NCI-H187 treated with DMSO at 0.1 percent for 48 hours (cell line): ENCODE measurements at places on chromosomes 1 and 21.

GRCh38 chr1:92877792-92878191, 46.0 kb downstream of the RPL5 start:
- no peak for DNase-seq

DNA sequence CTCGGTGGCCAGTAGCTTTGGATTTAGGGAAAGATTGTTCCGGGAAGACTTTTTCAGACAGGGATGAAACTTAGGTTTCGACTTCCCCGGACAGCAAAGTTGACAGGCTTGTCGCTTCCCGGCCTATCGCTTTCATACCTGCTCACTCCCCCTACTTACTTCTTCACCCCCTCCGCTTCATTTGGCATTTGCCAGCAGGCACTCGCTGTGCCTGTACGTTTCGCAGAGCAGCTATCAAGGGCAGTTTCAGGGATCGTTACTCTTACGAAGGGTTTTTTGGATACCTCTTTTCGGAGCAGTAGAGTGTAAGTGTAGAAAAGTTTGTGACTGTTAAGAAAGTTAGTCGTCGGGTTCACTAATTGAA, 393 bp downstream of the BLZF1 start:
- DNase-seq = no peak

GRCh38 chr21:17231124-17231523, 281.7 kb upstream of the CXADR start:
- DNase-seq = no peak

DNA sequence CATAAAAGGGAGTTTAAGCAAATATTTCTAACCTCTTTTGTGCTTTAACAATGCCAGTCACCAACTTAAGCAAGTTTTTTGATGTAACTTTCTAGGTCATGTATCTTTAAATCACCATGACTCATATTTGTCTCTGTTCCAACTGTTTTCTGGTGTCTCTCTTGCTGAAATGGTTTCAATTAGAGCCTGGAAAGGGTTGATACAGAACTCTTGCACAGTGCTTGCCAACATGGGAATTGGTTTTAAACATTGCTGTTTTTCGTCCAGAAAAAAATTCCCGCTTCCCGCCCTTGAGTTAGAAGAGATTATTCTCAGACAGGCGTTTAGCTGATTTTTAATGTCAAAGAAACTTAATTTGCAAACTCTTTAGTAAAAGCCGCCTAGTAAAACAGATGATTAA, 46.4 kb upstream of the SLC22A15 start:
- no peak for DNase-seq

DNA sequence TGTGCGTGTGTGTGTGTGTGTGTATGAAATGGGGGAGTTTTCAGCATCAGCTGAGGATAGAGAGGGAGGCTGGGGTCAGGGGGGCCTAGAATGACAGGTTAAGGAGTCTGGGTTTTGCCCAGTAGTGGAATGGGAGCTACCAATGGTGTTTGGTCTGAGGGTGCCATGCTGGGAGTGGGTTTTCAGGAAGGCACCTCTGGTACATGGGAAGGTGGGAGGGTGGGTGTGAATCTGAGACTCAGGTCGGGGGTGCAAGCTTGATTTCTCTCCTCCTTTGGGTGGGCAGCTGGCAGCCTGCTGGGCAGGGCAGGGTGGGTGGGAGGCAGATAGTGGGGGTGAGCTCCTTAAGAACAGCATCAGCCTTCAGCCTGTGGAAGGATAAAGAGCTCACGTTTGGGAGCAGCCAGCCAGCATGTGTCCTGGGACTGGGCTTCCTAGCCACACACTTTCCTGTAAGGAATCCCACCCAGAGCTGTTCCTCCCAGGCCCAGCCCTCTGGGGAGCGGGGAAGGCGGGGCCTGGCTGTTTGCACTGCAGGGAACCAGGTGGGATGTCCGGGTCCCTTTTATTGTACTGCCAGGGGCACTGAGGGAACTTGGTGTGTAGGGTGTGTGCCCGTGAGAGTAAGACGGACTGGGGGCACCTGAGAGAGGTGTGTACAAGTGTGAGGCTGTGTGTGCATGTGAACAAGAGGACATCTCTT, 152.8 kb downstream of the FOXD2 start:
- DNase-seq = no peak

- no peak for DNase-seq
Observed at GRCh38 chr1:79388694-79389361, 382.3 kb upstream of the ADGRL4 start.

- no peak for DNase-seq
Observed at GRCh38 chr1:40620586-40621210, 44.8 kb downstream of the RIMS3 start.

DNA sequence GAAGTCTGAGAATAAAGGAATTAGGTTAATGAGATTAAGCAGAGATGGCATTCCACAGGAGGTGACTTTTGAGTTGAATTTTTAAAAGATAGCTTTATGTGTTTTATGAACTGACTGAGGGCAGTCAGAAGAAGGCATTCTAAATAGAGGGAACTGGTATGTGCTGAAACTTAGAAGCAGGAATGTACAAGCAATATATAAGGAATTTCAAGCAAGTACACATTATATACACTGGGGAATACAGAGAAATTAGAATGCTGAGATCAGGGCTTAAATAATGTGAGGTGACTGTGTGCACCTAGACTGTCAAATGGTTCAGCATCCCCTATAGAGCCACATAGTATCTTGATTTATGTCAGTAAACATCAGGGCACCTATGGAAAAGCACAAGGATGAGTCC, 19.3 kb downstream of the WNT2B start:
- DNase-seq = no peak

DNA sequence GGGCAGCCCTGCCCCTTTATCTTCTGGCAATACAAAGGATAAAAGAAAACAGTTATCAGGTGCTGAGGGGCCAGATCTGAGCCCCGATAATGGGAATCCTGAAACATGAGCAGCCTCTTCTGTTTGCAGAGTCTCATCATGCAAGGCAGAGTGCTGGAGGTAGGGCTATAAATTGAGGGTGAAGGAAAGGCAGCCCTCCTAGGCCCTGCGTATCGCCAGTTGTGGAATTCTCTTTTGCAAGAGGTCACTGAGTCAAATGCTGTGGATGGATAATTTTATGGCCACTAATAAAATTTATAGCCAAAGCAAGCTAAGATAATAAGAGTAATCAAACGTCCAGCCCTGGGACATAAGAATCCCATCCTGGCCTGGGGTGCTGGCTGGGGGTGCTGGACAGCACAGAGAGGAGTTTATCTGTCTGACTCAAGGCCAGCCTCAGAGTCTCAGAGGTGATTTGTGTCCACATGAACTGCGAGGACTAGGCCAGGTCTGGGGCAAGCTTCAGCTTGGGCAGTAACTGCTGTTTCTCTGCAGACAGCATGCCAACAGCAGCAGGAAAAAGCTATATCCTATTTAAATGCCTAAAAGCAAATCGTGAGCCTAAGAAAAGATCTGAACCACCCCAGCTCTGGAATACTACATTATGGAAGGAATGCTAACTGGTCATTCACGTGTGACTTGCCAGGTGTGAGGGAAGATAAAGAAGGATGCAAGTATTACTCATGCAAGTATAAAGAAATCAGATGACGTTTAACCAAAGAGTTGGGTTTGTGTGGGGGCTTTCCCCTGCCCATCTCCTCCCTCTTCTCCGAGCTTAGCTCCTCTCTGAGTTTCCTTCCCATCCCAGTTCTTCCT, 254.8 kb downstream of the KIF26B start:
- DNase-seq = no peak

GRCh38 chr1:82848043-82848442, 1047.3 kb downstream of the ADGRL2 start:
- no peak for DNase-seq

- DNase-seq = no peak
Observed at GRCh38 chr1:21942464-21942863, 5.4 kb upstream of the HSPG2 start.

DNA sequence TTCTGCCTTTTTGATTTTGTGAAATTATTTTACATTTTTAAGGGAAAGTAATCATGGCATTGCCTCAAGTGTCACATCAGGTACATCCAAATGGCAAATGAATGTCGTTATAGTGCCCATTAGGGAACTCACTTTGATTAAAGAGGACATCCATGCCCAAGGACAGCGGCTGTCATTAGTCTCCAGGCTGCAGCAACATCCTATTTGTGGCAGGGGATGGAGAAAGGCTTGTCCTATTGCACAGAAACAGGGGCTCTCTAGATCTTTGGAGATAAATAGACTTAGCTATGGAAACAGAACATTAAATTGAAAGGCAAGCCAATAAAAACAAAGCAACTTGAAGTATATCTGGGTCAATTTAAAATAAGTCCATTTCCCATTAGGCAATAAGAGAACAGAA, 439.3 kb downstream of the NEGR1 start:
- DNase-seq = no peak

DNA sequence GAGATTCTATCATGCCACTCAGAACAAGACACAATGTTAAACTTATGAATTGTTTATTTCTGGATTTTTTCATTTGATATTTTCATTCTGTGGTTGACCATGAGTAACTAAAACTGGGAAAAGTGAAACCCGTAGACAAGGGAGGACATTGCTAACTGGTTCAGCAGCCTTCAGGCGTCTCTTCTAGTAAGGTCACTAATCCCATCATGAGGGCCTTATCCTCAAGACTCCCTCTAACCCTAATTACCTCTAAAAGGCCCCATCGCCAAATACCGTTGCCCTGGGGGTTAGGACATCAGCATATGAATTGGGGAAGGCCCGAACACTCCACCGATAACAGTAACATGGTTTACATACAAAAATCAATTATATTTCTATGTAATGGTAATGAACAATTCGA, 247.6 kb downstream of the TM2D1 start:
- DNase-seq = no peak

DNA sequence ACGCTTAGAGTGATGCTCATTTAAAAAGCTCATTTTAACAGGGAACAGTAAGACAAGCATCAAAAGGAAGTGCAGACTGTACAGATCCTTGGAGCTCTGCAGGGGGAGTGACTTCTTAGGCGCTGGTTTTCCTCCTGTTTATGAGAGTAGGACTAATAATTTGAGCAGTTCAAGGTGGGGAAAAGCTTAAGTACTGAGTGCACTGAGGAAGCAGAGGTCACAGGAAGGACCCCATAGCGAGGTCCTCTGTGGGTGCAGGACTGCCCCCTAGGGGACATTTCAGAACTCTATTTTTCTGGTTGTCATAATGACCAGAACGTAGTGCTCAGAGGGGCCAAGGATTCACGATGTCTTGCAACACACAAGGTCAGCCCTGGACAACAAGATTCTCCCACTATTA, 112.1 kb downstream of the HLCS start:
- DNase-seq = no peak

DNA sequence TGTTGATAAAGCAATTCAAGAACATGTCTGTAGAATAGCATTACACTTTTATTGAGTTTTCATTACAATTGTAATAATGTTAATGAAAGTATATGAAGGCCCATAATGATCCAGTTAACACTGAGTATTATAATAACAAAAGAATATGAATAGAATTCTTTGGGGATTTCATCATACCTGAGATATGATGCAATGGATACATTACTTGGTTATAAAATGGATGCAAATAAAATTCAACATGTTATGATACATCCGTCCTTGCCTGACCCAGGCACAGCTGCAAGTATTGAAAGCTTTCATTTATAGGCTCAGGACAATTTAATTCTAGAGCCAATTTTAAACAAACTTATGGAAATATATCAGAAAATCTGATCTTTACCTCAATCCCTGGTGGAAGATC, 8.2 kb upstream of the KCNA3 start:
- no peak for DNase-seq

GRCh38 chr1:39640861-39641260, 1.4 kb upstream of the HEYL start:
- no peak for DNase-seq

DNA sequence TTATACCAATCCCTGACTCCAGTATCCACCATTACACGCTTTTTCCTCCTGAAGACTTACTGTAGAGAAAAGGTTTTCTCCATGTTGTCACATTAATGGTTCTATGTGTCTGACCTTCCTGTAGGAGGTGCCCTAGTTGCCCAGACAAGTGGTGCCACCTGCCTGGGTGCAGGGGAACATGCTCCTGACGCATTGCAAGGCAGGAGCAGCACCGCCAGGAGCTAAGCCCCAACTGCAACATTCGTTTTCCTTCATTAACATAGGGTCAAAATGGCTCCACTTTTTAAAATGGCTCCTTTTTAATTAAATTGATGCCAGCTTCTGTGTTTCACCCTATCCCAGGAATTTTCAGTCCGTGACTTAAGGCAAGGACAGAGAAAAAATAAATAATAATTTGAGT, 220.1 kb upstream of the SAMSN1 start:
- DNase-seq = no peak

DNA sequence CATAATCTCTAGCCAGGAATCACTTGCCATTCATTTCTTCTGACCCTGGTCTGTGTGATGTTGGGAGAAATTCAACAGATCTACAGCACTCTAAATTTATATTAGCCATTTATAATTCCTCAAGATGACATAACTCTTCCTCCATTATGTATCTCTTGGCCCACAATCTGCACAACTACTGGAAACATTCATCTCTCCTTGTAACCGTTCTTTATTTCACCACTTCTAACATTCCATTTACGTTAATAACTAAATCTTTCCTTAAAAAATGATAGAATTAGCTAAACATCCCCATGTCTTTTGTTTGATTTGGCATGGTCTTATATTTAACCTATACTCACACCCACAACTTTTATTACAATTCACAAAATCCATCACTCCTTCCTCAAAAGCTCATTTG, 166.0 kb downstream of the COL11A1 start:
- DNase-seq = no peak

DNA sequence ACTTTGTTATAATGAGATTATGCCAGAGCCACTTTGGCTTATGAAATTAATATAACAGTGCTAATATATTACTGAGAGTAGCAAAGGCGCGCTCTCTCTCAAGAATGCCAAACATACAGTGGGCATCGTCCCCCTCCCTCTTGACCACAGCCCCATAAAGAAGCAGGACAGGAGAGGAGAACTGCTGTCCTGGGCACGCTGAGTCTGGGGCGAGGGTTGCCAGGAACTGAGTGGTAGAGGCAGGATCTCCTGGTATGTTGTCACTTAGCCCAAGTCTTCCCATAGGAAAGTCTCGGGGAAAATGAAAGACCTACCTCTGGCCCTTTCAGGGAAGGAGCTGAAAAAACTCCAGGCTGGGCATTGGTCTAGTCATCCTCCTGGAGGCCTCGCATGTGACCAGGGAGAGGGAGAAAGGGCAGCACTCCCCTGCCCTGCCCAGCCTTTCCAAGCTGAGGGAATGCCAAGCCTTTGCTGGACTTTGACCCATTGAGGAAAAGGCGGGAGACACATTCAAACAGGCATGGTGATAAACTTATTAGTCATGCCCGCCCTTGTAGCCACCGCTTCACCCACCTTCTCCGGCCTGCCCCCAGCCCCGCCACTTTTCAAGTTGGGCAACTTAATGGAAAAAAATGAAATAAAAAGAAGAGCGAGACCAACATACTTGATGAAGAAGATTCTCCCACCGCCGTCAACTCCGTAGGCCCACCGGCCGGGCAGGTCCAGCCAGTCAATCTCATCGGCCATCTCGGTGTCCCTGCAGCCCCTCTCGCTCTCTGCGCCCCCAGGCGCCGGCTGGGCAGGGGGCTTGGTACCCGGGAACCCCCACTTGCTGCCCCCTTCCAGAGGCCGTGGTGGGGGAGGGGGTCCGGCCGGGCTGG, 17.4 kb upstream of the PLEKHA6 start:
- no peak for DNase-seq

- DNase-seq = no peak
Observed at GRCh38 chr1:42669936-42670335, 11.7 kb downstream of the PPIH start.
